ENCODE measurements at places on chromosomes 12 and 14. TPM values are rescaled to one million over a fixed set of nuclear protein-coding genes. Genes with fewer than 3 reads are reported as not detected.

GPRC5D gene
- total RNA-seq, result 0.31 TPM

IGFBP6 gene
- total RNA-seq, result not detected

PMEL gene
- not detected for total RNA-seq

PLA2G1B gene
- 0.31 TPM for total RNA-seq

PZP gene
- not detected for total RNA-seq

NT5DC3 gene
- total RNA-seq, result 1.9 TPM

MYF5 gene
- not detected for total RNA-seq

ATXN2 gene
- total RNA-seq, result 10.0 TPM

BCL11B gene
- total RNA-seq, result 101 TPM

TMEM30B gene
- 5.8 TPM for total RNA-seq

CRIP2 gene
- total RNA-seq, result 10.8 TPM

RNASE3 gene
- 2.2 TPM for total RNA-seq

GARIN6 gene
- total RNA-seq, result not detected

SERPINA4 gene
- total RNA-seq, result 0.10 TPM

CLEC2A gene
- total RNA-seq, result not detected

CCDC91 gene
- 192 TPM for total RNA-seq

HOXC12 gene
- not detected for total RNA-seq

MAP1LC3B2 gene
- total RNA-seq, result 1.9 TPM

KRT77 gene
- total RNA-seq, result not detected

KIF21A gene
- total RNA-seq, result 9.6 TPM

ASCL1 gene
- 0.10 TPM for total RNA-seq

CMA1 gene
- total RNA-seq, result not detected

GALNT8 gene
- 0.42 TPM for total RNA-seq

DBX2 gene
- not detected for total RNA-seq
